ENCODE measurements at places on chromosomes 11 and 22.

GRCh38 chr11:84857746-84858145 lies 769.4 kb downstream of the DLG2 start:
- no peak for DNase-seq

- no peak for DNase-seq
Measured at GRCh38 chr22:37162221-37163095, 12.7 kb upstream of the IL2RB start.

GRCh38 chr11:69636512-69637197 lies 4.3 kb upstream of the CCND1 start:
- DNase-seq = no peak

DNA sequence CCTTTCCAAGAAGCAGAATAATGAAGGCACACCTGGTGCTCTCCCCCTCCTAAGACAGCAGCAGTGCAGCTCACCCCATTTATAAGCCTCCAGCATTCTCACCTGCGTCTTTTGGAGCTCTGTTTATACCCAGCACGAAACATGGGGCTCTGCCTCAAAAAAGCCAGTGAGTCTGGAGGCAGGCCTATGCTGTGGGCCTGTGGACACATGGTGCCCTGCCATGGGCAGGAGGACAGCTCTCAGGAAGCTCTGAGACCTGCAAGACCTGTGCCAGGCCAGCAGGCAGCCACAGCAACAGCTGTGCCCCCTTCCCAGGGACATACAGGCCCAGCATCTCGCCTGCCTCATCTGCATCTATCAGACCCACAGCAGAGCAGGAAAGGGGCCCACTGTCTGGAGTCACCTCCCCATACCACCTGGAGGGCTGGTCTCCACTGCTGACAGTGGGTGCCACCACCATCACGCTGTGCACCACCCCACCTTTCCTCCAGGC lies 64.2 kb downstream of the DGCR2 start:
- DNase-seq = no peak

DNA sequence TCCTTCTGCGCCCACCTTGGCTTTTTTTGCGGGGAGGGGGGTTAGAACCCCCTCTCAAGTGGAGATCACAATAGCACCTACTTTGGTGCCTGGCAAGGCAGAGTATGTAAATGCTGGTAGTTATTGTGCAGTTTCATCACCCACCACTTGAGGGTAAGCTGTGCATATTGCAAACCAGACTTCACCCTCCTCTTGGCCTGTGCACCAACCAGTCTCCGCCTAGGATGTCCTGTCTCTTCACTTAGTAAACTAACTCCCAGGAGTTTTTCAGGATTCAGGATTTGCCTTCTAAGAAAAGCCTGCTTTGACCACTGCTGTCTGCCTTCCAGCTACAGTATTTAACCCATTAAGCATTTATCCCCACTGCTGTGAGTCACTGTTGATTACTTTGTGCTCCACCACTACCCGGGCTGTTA lies 2.0 kb upstream of the UBXN1 start:
- peak; percentile 51 for DNase-seq

DNA sequence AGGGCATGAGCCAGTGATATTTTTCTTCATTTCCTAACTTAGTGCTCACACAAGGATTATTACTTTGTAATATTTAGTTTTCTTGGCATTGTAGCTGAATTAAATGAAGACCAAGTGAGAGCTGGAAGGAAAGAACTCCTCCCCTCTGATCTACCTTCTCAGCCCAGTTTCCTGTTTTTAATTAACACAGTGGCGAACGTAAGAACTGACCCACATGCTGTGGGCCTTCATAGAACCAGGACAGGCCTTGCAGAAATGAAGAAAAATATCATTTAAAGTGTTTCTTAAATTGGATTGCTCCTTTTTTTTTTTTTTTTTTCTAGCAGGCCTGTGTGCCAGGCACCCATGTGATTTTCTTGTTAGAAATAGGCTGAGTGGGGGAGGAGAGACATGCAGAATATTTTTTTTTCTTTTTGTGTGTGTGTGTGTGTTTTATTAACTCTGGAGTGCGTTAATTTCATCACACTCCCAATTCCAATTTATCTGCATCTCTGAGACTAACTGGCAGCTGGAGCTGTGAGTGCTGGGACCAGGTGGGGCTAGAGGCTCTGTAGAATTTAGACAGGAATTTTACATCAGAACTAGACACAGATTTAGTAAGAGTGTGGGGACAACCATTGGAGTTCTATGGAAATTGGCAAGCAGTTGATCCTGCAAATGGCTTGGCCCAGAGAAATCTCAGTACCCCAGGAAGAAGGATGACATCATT lies 320.5 kb downstream of the DDX10 start:
- DNase-seq = no peak

DNA sequence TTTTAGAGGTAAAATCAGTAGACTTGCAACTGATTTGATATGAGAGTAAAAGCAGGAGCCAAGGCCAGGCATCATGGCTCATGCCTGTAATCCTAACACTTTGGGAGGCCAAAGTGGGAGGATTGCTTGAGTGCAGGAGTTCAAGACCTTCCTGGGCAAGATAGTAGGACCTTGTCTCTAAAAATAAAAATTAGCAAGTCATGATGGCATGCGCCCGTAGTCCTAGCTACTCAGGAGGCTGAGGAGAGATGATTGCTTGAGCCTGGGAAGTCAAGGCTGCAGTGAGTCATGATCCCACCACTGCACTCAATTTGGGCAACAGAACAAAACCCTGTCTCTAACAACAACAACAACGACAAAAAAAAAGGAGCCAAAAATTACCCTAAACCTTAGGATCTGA lies 13.5 kb downstream of the SGSM3 start:
- DNase-seq = no peak

DNA sequence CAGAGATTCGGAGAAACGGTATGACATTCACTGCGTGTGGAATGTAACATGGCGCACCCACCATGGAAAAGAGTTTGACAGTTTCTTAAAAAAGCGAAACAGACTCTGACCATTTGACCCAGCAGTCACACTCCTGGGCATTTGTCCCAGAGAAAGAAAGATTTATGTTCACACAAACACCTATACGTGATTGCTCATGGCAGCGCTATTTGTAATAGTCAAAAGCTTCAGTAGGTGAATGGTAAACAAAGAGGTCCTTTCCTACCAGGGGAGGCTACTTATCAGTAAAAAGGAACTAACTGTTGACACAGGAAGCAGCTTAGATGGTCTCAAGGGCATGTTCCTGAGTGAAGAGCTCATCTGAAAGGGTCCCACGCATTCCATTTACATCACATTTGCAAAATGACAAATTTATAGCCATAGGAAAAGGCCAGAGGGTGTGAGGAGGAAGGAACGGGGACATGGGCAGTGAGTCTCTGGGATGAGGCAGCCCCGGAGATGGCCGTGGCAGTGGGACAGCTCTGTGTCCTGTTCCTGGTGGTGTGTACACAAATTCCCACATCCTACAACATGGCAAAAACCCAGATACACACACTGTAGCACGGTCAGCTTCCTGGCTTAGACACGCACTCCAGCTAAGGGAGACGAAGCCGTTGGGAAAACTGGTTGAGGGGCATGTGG lies 14.6 kb upstream of the KRTAP5-6 start:
- DNase-seq = no peak

- DNase-seq = no peak
Measured at GRCh38 chr22:35972559-35972958, 56.1 kb downstream of the RBFOX2 start.

- DNase-seq = no peak
Measured at GRCh38 chr22:22818861-22819855, 68.5 kb upstream of the IGLL5 start.

GRCh38 chr11:41522391-41522790 lies 62.9 kb upstream of the LRRC4C start:
- no peak for DNase-seq
